ENCODE measurements at places on chromosomes 12 and 14.
A peak's percentile ranks its signal among the peaks of the same experiment; 100 is the strongest.

DNA sequence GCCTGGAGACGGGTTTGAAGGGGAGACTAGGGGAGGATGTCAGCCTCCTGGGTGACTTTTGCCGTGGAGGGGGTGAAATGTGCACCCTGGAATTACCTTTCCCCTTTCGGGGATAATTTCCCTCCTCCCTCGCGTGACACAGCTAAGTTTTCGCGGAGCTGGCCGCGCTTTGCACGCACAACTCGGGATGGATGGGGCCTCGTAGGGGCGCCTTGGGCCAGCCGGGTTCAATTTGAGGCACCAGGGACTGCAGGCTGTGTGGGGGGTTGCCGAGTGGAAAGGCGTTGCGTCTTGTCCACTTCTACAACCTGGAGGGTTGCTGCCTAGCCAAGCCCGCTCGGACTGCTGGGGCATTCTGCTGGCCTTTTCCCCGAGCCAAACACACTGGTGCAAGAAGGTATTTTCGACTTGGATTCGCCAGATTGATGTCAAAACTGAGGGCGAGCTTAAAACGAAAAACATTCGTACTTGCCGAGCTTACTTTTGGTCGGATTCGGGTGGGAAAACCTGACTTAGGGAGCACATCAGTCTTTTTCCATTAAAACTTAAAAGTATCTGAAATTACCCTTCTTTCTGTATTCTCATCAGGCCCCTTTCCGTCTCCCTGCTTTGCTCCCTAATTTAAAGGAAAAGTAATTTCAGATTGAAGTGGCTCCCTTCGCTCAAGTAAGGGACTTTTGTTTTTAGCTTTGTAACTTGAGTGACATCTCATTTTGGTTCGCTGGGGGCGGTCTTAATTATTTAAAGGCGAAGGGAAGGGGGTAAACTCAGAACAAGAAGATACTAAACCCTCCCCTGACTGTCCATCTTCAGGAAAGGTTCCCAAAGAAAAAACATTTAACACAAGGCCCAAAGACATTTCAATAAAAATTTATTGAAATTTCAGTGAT lies 14.3 kb downstream of the TBX3 start:
- no peak for DNase-seq

GRCh38 chr14:63852817-63853731 lies at the start of gene SYNE2:
SYNE2 (plus strand) TSS chr14:63853004; CDS start chr14:63909149, 56,145 bp downstream.
- DNase-seq = peak; percentile 65

GRCh38 chr12:120130011-120130410 lies 13.5 kb upstream of the RAB35 start:
- DNase-seq = no peak

DNA sequence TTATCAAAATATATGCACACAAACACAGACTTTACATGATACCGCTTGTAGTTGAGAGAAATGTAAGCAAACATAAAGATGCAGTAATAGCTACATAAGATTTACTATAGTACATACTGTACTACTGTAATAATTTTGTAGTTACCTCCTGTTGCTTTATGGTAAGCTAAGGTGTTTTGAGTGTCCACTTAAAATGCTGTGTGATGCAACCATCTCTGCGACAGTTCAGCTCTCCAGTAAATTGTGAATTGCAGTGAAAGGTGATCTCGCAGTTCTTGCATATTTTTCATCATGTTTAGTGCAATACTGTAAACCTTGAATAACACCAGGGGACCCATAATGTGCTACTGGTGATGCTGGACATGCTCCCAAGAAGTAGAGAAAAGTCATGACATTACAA lies 21.6 kb downstream of the ZC3H14 start:
- DNase-seq = no peak

GRCh38 chr14:93317875-93318807 lies 14.7 kb downstream of the BTBD7 start:
- no peak for DNase-seq

DNA sequence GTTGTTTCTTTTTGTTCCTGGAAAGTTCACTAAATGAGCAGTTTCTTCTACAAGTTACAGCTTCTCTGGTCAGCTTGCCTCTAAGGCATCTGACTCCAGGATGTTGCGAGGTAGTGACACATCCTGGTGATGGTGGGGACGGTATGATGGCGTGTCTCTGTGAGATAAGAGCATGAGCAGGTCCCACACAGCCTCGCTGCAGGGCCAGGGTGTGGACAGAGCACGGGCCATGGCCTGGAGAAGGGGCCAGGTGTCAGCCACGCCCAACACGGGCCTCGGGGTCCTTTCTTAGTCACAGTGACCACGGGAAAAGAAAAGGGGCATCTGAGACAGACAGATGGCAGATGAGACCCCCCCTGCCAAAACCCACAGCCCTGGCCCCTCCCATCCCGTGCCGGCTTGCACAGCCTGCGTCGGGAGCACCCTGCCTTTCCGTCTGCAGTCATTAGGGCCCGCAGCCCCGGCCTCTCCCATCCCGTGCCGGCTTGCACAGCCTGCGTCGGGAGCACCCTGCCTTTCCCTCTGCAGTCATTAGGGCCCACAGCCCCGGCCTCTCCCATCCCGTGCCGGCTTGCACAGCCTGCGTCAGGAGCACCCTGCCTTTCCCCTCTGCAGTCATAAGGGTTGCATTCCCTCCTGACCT lies 79.3 kb upstream of the DYNC1H1 start:
- DNase-seq = no peak

DNA sequence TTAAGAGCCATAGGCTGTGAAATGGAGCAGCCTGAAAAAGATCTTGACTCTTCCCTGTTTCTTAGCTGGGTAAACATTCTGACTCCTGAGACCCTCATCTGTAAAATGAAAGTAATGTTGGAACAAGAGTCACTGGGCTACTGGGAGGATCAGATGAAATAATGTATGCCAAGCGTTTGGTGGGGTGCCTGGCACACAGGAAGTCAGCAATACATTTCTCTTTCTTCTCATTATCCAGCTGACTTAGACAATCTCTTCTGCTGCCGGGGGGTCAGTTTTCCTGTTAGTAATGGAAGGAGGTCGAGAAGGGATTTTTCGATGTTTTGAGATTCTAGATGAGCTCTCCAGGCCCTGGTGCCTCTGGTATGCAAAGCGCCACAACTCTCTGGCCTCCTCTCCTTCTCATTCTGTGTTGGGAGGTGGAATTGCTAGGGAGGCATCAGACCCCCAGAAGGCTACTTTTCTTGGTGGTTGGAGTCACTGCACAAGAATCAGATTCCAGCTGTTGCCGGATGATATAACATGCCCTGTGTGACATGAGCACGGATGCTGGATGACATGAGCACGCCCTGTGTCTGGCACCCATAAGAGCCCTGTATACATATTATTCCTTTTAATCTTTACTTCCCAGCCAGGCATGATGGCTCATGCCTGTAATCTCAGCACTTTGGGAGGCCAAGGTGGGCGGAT lies 4.3 kb downstream of the OASL start:
- no peak for DNase-seq

DNA sequence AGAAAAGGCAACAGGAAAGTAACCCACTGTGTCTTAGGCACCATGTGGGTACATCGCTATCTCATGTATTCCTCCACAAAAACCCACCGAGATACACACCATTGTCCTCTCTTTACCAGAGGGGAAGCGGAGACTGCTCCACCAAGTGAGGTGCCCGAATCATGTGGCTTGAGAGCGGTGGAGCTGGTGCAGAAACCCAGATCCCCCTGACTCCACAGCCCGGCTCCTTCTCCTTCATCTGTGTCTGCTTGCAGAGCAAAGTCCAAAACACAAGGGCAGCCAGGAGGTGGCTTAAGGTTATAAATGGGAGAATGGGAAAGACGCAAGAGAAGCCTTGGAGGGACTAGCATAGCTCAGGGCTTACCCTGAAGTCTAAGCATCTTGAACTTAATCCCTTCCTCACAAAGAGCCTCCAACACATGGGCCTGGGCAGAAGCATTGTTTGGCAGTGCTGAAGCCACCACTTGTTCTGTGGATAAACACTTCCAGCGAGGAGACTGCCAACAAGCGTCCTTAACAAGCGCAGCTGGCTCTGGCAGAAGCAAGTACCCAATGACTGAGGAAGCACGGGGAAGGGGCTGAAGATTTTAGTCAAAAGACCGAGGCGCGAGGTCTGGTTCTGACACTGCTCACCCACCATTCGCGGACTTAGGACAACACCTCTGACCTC lies 83.0 kb downstream of the TTC7B start:
- DNase-seq = no peak

GRCh38 chr14:49546766-49547165 lies 39.4 kb downstream of the RPS29 start:
- DNase-seq = no peak

DNA sequence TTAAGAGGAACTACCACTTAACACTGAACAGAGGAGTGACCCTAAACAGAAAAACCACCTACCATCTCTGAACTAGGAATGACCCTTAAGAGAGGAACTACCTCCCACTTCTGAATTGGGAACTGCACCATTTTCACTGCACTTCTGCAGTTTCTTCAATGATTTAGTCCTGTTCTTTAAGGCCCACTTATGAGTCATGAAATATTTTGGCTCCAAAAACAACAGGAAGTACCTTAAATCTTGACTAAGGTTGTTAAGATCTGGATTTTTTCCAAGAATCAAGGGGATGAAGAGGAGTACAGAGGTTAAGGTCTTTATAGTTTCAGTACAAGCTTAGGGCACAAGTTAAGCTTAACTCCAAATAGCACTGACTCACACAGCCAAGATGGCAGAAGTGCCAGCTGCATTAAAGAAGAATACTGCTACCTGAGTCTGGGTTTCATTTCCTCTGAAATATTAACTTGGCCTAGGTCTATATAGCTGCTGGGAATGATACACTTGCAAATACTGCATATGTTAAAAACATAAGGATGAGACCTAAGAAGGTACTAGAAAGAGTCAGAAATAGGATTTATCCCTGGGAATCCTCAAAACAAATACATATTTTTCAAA lies 4.2 kb downstream of the NPC2 start:
- DNase-seq = no peak

GRCh38 chr14:65277580-65278270 lies 134.8 kb upstream of the FUT8 start:
- no peak for DNase-seq

DNA sequence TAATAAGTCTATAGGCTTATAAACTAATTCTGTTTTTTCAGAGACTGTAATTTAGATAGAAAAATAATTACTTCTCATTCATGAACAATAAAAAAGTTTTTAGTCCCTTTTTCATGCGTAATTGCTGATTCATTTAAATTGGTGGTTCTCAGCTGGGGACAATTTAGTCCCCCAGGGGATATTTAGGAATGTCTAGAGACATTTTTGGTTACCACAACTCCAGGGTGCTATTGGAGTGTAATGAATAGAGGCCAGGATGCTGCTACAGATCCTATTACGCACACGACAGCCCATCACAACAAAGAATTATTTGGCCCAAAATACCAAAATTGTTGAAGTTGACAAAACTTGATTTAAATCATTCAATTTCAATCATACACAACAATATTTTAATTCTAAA lies 22.8 kb upstream of the VCPKMT start:
- DNase-seq = no peak

- no peak for DNase-seq
These were observed 83.0 kb upstream of the LGR5 start for GRCh38 chr12:71356569-71356968.

DNA sequence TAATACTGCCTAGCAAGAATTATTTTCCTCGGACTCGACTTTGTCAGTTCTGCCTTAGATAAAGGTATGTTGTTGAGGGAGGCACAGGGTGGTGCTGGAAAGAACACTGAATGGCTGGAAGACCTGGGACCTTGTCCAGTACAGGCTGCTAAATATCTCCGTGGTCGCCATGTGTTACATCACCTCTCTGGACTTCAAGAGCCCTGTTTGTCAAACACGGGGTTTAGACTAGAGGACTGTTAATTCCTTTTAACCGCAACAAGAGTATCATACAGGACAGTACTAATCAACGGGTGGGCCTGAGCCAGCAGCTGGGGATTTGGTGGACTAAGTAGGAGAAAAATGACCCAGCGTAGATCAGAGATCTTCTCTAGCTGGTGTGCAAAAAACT lies 476.3 kb downstream of the LRIG3 start:
- DNase-seq = no peak

DNA sequence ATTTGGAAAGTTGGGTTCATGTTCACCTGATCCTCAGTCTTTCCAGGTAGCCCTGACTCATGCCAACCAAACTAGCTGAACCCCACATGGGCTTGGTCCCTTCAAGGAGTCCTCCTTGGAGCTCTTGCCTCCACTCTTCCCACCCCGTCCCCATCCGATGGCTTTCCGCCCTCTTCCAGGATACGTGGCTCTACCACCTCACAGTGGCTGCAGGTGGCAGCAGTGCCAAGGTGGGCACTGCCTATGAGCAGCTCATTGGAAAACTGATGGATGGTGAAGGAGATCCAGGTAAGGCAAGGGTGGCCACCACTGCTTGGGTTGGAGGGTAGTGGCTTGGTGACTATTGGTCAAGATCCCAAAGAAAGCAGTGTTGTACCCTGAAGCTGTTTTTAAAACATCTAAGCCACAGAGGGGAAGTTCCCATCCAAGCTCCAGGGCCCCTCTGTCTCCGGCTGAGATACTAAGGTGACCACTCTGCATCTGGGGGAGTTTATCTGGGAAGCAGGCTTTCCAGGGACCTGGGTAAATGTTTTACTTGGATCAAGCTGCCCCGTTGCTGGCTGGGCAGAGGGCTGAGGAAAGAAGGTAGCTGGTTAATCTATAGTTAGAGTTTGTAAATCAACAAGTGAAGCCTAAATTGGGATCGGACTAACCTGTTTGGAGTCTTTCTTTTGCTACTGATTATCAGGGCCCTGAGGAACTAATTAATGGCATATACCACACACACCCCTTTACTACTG lies 23.7 kb downstream of the PIGH start:
- no peak for DNase-seq

- DNase-seq = no peak
These were observed 54.0 kb downstream of the TRAFD1 start for GRCh38 chr12:112179341-112179740.

DNA sequence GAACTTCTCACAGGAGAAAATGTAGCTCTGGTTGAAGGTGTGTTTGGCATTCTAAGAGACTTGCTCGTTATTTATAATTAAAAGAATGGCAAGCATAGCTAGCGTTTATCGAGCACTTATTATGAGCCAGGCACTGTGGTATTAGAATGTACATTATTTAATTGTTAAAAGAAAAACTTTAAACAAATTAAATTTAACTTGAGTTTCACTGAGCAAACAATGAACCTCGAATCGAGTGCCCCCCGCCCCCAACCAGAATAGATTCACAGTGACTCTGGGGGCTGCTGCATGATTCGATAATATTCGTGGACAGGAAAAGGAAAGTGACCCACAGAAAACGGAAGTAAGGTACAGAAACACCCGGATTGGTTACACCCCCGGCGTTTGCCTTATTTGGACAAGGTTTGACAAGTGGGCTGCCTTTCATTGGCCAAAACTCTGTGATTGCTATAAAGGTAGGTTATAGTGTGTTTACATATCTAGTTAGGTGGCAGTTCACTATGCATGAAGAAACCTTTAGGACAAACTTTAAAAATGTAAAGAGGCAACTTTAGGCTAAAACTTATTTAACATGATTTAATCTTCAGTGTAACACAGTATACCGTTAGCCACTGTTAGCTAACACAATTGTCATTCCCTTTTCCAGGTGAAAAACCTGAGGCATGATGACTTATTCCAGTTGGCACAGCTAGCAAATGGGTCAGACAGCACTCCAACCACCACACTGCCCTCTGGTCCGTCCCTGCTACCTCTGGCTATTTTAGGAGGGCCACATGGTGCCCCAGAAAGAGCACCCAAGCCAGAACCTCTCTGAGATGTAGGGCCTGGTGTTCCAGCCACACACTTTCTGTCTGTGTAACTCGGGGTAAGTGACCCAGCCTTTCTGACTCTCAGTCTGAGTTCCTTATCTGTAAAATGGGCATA lies 7.1 kb downstream of the SCNN1A start:
- no peak for DNase-seq

- DNase-seq = no peak
These were observed 38.3 kb upstream of the CACNA2D4 start for GRCh38 chr12:1956716-1957115.

GRCh38 chr14:55942076-55942654 lies 176.0 kb upstream of the PELI2 start:
- no peak for DNase-seq

All from stimulated activated CD8-positive, alpha-beta memory T cell treated with anti-CD3 and anti-CD28 coated beads, Interleukin-4, amount 100 ng/mL, for 1 hour (primary cell).